ENCODE measurements at places on chromosomes 3 and 15.
A peak's percentile ranks its signal among the peaks of the same experiment; 100 is the strongest.

GRCh38 chr15:64894395-64895056 lies 17.2 kb upstream of the ANKDD1A start:
- peak; percentile 89 for DNase-seq

DNA sequence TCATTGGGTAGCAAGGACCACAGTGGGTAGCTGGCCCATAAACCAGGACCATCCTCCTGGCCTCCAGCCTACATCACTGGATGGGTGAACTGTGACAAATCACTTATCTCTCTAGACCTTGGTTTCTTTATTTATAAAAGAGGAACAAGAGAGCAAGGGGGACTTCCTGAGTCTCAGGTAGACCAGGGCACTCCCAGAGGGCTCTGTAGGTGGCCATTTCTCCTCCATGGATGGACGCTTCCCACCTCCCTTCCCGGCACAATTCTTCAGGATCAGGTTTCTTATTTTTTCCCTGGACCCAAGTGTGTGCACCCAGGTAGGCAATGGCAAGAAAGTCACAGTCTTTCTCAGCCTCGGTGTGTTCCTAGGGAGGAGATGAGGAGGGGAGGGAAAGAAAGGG lies 41.4 kb upstream of the SPATA12 start:
- DNase-seq: no peak

DNA sequence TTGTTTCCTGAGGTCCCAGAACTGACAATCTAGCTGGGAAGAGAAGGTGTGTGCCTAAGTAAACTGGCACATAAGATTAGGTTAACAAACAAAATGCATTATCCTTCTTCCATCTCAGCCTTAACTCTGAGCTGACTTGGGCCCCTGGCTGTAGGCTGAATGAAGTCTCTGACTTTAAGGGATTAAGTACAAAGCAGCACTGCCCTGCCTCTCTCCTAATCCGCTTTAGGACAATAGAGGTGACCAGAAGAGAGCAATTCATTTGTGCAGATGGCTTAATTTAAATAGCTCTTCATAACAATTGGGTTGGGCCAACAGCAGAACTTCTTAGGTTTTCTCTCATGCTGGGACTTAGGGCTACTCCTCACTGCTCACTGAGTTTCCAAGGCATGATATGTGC lies 181.6 kb upstream of the SOX14 start:
- DNase-seq: no peak

DNA sequence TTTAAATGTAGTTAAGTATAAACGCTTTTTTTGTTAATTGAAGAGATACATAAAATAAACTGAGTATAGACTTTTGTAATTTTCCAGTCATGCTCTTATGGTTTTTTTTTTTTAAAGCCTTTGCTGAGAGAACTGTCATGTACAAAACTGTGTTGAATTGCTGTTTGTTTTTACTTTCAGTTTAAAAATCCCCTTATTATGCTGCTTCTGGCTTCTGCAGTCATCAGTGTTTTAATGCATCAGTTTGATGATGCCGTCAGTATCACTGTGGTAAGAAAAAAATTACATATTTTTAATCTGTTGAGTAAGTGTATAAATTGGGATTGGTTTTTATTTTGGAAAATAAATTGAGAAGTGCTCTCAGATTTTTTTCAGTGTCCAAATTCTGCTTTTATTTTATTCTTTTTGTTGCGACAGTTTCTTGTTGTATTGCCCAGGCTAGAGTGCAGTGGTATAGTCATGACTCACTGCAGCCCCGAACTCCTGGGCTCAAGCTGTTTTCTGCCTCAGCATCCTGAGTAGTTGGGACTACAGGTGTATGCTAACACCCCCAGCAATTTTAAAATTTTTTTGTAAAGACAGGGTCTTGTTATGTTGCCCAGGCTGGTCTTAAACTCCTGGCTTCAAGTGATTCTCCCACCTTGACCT lies 40.7 kb downstream of the ATP2C1 start:
- DNase-seq: no peak

- no peak for DNase-seq
Observed at GRCh38 chr3:115071601-115072000, 75.5 kb downstream of the ZBTB20 start.

- DNase-seq: no peak
Observed at GRCh38 chr15:34359416-34359815, 7.6 kb downstream of the LPCAT4 start.
